ENCODE measurements at places on chromosomes 12 and 14.
A peak's percentile ranks its signal among the peaks of the same experiment; 100 is the strongest.

GRCh38 chr12:65997056-65997455, 133.5 kb downstream of the LLPH start:
- DNase-seq: no peak

- no peak for DNase-seq
Measured at GRCh38 chr12:45260104-45260815, 44.4 kb downstream of the ANO6 start.

- no peak for DNase-seq
Measured at GRCh38 chr12:99948370-99948769, 36.4 kb downstream of the ANKS1B start.

- no peak for DNase-seq
Measured at GRCh38 chr14:68548194-68549076, 244.4 kb downstream of the ZFP36L1 start.

DNA sequence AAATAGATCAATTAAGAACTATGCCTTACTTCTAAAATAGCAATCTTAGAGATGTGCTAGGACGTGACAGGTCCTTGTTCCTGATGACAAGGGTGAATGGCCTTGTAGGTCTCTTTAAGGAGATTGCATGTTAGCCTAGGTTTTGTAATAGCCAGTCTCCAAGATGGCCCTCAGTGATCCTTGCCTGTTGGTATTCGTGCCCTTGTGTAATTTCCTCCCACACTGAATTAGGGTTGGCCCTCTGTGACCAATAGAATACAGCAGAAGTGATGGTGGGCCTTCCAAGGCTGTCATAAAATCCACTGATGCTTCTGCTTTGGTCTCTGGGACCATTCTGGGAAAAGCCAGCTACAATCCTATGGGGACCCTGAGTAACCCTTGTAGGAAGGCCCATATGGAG, 38.2 kb upstream of the SNX6 start:
- DNase-seq: no peak

GRCh38 chr12:15710860-15711510, 78.2 kb downstream of the EPS8 start:
- no peak for DNase-seq

- no peak for DNase-seq
Measured at GRCh38 chr12:116954710-116955381, 44.1 kb downstream of the FBXW8 start.

DNA sequence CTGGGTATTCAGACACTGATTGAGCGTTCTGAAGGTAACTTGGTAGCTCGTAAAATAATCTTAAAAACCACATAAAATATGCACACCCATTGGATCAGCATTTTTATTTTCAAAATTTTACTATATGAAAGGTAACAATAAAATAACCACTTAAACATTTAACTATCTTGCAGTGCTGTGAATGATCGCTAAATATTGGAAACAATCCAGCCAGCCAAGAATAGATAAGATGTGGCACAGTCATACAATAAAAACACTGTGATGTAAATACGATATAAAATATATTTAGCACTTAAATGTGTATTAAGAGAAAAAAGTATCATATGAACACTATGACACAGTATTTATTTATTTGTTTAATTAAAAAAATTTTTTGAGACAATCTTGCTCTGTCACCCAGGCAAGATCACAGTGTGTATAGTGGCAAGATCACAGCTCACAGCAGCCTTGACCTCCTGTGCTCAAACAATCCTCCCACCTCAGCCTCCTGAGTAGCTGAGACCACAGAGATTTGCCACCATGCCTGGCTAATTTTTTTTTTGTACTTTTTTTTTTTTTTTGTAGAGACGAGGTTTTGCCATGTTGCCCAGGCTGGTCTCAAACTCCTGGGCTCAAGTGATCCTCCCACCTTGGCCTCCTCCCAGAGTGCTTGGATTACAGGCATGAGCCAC, 39.4 kb downstream of the SDR9C7 start:
- no peak for DNase-seq

- DNase-seq: no peak
Measured at GRCh38 chr14:20734430-20734806, 11.3 kb upstream of the EDDM3A start.

GRCh38 chr12:41509271-41510055, 321.3 kb downstream of the PDZRN4 start:
- DNase-seq: peak; percentile 67

GRCh38 chr12:65022960-65023359, 98.1 kb downstream of the WIF1 start:
- no peak for DNase-seq

DNA sequence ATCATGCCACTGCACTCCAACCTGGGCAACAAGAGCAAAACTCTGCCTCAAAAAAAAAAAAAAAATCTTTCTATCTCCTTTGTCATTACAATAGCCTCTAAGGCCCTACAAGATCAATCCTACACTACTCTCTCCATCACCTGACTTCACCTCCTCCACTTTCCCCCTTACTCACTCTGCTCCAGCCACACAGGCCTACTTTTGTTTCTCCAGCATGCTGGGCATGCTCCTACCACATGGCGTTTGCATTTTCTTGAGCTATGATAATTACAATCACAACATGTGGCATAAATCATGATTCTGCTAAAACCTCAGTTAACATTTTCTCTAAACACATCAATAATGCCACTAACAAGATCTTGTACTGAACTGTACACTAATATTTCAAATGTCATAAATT, 7.8 kb downstream of the PPP1R13B start:
- DNase-seq: no peak

- DNase-seq: no peak
Measured at GRCh38 chr12:57591782-57592325, 862 bp downstream of the PIP4K2C start.

- no peak for DNase-seq
Measured at GRCh38 chr12:11686120-11686519, 36.6 kb downstream of the ETV6 start.

DNA sequence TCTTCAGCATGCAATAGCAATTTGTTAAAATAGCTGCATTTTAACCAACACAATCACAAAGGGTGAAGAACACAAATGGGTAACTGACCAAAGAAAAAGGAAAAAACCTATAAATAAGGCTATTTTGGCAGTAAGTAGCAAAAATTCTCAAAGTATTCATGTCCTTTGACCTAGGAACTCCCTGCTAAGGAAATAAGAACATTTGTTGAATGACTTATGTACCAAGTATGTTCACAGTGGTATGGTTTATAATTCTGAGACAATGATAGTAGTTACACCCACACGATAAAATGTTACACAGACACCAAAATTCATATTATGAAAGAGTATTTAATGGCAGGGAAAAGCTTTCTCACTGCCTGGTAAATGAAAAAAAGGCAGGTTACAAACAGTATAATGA, 16.9 kb downstream of the CCDC88C start:
- DNase-seq: no peak

- DNase-seq: no peak
Measured at GRCh38 chr12:131386781-131387180, 324.1 kb upstream of the SFSWAP start.

GRCh38 chr14:94665121-94665520, 52.9 kb downstream of the SERPINA3 start:
- no peak for DNase-seq

DNA sequence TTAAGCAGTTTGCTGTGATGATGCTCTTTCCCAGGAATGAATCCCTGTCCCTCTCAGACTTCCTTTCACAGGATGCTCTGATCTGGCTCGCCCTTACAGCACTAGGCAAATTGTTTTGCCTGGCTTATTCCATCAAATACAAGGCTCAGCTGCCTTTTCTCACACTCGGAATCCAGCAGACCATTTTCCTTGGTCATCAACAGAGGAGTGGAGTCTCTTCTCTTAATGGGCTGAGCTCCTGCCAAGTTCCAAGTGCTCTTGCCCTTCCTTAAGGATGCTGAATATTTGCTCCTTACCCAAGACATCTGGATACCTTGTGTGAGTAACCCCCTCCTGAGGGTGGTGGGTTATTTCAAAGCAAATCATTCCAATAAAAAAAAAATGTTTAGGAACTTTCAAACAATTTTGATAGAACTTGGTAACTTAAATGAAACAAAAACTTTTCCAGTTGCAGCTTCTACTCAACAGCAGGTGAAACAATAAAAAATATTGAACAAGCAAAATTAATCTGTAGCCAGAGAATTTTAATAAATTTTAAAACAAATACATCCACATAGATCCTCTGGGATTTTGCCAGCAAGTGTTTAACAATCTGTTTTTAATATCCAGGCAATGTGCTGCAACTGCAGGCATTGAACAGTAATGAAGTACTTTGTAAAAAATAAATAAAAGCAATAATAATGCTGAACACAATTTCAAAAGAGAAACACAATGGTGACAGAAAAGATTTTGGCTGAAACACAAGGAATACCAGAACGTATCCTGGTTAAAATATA, 264.0 kb upstream of the FAR2 start:
- DNase-seq: no peak

- DNase-seq: no peak
Measured at GRCh38 chr12:20557096-20557495, 138.0 kb upstream of the SLCO1C1 start.

DNA sequence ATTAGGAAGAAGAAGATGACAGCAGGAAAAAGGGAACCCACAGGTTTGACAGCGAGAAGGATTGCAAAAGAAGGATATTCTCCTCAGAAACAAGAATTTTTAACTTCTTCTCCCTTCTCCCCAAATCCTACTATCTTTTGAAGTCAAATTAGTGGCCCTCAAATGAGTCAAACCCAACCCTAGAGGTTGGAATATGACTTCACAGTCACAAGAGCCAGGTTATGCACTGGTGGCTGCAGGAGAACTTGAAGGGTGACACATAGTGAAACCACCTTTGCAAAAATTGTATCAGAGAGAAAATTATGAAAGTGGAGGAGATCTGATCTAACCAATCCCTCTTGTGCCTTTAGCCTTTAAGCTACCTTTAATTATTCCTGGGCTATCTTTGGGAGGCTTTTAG, 386.2 kb upstream of the CCDC196 start:
- DNase-seq: no peak

- DNase-seq: no peak
Measured at GRCh38 chr14:58969951-58970751, 218.3 kb upstream of the DAAM1 start.

- no peak for DNase-seq
Measured at GRCh38 chr12:129540249-129540648, 363.6 kb downstream of the TMEM132D start.

Data from NCI-H187 (cell line).